A172 (cell line): ENCODE measurements at places on chromosomes 5 and 9. TPM values are rescaled to one million over a fixed set of nuclear protein-coding genes. Genes with fewer than 3 reads are reported as not detected.

DNA sequence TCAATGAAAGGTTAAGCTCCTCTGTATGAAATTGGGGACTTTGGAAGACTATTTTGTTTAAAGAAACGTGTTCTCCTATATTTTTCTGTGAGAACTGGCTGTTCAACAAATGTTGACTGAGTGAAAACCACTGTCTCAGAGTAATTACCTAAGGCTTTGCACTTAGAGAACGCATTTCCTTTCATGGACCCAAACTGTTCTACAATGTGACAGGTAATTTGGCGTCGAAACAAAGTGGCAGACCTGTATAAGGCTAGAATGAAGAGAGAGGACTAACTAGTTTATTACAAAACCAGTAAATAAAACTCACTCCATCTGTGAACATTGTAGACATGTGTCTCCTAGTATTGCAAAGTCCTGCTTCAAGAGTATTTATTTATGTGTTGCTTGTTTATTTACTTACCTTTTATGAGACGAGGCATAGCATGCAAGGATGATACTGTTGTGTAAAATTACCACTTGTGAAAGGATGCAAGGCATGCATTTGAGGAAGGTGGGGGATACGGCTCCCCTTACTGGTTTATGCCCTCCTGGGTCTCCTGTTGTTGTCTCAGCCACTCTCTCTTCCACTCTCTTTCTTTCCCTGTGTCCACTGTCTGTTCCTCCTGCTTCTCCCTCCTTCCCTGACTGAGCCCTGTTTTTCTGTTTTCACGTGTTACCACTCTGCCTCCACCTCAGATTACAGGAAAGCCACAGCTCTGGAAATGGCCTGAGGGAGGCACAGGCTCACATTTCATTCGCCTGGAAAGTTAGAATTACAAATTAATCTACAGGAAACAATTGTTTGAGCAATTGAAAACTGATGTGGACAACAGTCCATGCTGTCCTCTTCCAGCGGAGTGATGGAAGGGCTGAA is 444.0 kb upstream of the ZNF608 start:
- no peak for DNase-seq

GRCh38 chr5:64458948-64459347 is 46.9 kb upstream of the RGS7BP start:
- DNase-seq = no peak

DNA sequence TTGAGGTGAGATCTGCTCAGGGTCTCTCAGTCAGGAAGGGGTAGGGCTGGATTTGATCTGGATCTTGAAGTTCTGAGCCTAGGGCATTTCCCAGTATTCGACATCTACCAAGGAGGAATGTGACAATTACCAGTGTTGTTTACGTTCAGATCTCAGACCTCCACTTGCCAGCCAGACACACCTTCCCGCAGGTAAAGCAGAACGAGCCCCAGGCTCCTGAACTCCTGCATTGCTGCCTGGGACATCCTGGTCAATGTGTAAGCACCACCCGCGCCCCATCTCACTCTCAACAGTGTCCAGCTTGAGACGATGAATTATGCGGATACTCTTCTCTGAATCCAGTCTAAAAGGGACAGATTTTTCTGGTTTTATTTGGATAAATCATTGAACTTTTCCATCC is 56.7 kb upstream of the PTCH1 start:
- no peak for DNase-seq

Gene PROB1
- total RNA-seq = 0.17 and 0.53 TPM in 2 replicates

Gene MAP1B
- 98.8 and 137 TPM in 2 replicates for total RNA-seq

Gene FST
- total RNA-seq = 14.3 and 20.4 TPM in 2 replicates

Gene REEP2
- 37.7 and 43.5 TPM in 2 replicates for total RNA-seq
